ENCODE measurements at places on chromosomes 7 and 10.

- DNase-seq = no peak
Measured at GRCh38 chr7:16916738-16917137, 35.0 kb upstream of the AGR3 start.

DNA sequence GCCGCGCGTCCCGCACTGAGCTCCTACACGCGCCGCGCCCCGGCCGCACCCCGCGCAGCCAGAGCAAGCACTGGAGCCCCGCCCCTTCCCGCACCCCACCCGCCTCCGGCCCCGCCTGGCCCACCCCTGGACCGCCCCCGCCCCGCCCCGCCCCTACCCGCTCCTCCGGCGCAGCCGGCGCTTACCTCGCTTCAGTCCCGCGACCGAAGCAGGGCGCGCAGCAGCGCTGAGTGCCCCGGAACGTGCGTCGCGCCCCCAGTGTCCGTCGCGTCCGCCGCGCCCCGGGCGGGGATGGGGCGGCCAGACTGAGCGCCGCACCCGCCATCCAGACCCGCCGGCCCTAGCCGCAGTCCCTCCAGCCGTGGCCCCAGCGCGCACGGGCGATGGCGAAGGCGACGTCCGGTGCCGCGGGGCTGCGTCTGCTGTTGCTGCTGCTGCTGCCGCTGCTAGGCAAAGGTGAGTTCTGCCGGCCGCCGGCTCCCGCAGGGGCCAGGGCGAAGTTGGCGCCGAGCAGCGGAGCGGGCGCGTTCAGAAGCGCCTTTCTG, at the start of gene RET:
TSS of gene RET (plus strand) at position 194 of the 545 bp plus-strand sequence. CDS start at position 384, 190 bp downstream.
- no peak for DNase-seq

- no peak for DNase-seq
Measured at GRCh38 chr7:2545746-2546425, 9.4 kb downstream of the BRAT1 start.

DNA sequence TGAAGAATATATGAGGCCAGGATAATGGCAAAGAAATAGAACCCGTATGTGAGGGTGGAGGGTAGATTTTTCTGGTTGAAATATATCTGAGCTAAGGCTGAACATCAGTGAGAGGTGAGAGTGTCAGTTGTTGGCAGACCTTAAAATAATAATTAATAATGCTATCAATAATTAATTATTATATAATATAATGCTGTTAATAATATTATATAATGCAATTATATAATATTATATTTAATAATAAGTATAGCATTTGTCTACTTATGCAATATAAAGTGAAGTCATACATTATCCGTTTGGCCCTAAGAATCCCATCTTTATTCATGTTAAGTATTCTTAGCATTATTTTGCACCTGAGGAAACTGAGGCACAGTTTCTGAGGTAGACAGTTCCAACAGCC, 269.9 kb upstream of the FZD8 start:
- DNase-seq = no peak

DNA sequence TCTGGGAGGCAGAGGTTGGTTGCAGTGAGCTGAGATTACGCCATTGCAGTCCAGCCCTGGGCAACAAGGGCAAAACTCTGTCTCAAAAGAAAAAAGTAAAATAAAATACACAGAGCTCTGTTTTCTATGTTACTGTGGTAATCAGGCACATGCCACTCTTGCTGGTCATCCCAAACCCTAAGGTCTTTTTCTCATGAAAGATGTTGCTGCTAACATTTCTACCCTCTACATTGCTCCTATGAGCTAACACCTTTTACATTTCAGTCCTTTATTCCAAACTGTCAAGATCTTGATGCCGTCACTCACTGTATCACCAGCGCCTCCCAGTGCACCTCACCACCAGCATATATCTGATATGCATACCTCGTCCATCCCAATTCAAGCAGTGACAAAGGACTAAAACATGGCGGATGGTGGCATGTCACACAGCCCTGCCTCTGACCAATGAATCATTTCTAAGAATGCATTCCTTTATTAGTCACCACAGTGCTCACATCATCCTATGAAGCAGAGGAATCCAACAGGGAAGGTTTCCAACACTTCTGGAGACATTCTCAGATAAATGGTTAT, 4.3 kb downstream of the DAGLB start:
- no peak for DNase-seq

GRCh38 chr10:17742918-17743317, 9.1 kb upstream of the TMEM236 start:
- DNase-seq = no peak

- no peak for DNase-seq
Measured at GRCh38 chr10:101778781-101779543, 3.0 kb upstream of the FGF8 start.

DNA sequence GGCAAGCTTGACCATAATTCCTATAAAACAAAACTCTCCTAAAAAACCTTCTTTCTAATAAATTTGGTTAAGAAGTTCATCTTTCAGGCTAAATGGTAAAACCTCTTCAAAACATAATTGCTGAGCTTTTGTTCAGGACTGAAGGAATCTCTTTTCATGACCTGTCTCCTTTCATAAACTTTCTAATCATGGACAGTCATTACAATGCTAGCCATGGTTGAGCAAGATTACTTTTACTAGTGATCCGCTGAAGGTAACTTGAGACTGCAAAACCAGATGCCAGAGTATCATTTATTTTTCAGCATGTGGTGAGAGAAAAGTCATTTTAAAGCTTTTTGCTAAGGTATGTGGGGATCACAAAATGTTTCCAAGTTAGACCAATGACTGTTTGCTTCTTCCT, 186.4 kb upstream of the RHOBTB1 start:
- DNase-seq = no peak

DNA sequence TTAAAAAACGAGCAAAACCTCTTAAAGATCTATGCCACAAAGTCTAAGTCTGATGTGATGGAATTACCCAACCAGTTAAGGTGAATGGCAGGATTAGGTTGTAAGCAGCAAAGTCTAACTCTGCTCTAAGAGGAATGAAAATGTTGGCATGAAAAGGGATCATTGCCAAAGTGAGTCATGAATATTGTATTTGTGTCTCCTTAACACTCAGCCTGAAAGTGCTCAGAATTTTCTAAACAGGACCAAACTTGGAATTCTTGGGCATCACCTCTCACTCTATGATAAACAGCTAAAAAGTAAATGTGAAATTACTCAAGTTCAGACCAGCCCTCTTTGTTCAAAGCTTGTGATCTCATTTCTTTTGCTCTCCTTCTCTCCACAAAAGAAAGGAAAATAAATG, 27.0 kb downstream of the PPP1R3A start:
- DNase-seq = no peak

DNA sequence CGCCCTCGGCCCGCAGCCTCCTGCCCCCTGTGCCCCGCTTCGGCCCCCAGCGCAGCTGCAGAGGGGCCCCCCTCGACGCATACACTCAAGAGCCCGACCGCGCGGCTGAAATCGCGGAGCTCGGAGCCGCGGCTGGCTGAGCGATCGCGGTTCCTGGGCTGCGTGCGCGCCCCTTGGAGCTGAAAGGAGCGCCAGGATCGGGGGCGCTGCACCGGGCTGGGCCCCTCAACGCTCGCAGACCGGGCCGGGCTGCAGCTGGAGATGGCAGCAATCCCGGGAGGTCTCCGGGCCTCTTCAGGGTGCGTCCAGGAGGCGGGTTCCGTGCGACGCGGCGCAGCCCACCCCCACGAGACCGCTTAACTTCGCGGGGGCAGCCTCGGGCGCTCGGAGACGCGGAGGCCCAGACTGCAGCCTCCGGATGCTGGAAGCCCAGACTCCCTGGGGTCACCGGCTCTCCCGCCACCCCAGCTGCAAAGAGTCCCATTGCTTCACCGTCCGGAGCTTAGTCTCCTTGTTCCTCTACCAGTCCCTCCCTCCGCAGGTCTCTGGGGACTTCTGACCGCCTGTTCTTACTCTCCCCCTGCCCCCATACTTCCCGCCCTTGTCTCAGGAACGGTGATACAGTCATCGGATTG, 73.0 kb upstream of the LRRC4 start:
- DNase-seq = no peak

DNA sequence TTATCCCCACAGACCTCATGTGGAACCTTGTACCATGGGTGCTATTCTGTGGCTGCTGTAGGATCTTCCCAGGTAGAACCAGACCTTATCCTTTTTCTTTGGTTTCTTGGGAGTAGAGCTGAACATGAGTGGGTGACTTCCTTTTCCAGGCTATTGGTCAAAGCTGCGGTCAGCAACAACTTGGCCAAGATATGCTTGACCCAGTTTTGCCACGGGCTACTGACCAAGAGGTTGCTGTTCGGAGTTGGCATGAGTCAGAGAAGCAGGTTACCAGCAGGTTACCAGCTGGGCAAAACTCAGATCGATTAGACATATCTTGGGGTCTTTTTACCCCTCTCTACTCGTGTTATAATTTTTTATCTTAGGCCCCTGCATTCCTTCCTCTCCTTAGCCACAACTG, 36.7 kb upstream of the HDAC9 start:
- DNase-seq = no peak

- DNase-seq = no peak
Measured at GRCh38 chr10:76286536-76286935, 855.1 kb downstream of the LRMDA start.

- no peak for DNase-seq
Measured at GRCh38 chr7:74656441-74656836, 1.1 kb upstream of the GTF2I start.

GRCh38 chr10:104450954-104451353, 97.3 kb downstream of the CFAP58 start:
- no peak for DNase-seq

GRCh38 chr7:39909526-39909925, 40.5 kb upstream of the CDK13 start:
- DNase-seq = no peak

- DNase-seq = no peak
Measured at GRCh38 chr7:25375805-25376600, 147.7 kb upstream of the NPVF start.

DNA sequence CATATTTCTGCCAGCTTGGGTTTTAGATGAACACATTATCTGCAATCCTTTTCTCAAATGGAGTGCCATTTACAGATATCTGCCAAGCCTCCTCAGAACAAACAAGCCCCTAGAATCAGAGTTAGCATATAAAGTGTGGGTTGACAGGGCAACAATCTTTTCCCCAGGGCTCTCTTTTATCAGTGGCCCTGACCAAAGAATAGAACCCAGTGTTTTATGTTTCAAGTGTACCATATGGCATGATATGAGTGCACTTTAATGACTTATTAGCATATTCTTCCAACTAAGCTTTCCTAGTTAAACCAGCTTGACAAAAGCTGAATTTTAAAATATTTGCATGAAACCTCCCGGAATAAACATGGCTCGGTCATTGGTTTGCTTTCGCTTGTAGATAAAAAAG, 57.3 kb downstream of the EVX1 start:
- DNase-seq = no peak

DNA sequence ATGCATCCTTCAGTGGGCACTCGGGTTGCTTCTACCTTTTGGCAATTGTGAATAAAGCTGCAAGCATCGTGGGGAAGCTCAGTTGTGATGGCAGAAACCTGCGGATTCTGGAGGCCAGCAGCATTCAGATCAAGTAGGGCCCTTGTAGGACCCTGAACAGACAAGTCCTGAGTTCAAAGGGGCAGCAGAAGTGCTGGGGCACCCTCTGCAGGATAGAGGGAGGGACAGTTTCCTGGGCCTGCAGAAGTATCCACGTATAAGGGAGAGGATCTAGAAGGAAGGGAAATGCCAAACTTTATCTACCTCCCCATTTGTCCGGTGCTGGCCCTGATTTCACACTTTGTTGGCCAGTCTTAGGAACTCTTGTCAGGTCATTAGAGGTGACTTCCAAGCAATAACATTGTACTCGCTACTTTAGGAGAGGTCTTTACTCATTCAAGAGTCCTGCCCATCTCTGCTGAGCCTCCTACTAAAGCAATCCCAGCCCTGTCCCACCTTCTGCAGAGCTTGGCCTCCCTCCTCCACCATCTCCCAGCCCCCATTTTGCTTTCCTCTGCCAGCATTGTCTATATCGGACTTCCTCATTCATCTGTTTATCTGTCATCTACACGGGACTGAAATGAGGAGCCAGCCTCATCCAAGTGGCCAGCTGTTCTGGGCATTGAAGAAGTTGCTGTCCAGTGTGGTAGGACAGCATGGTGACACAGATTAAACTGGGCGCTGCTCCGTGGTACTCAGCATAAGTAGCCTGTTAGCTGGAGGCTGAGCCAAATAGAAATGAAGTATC, 26.6 kb upstream of the R3HCC1L start:
- no peak for DNase-seq
